ENCODE measurements at places on chromosomes 5 and 9.

- no peak for DNase-seq
Measured at GRCh38 chr9:126642839-126643238, 29.1 kb downstream of the LMX1B start.

- DNase-seq, result no peak
Measured at GRCh38 chr9:110835404-110835803, 166.8 kb downstream of the MUSK start.

DNA sequence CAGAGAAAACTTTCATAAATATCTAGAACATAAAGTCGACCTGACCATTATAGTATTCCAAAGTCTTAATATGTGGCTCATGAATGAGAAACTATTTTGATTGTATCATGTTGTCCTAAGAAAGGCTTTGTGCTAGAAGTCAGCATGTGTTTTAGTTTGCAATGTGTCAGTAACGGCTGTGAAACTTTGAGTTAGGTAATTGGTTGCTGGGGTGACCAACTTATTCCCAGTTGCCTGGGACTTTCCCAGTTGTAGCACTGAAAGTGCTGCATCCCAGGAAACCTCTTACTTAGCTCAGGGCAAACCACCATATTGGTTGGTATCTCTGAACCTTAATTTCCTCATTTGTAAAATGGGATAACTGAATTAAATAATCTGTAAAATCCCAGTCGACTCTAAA lies 114.6 kb upstream of the SLC12A2 start:
- DNase-seq, result no peak

DNA sequence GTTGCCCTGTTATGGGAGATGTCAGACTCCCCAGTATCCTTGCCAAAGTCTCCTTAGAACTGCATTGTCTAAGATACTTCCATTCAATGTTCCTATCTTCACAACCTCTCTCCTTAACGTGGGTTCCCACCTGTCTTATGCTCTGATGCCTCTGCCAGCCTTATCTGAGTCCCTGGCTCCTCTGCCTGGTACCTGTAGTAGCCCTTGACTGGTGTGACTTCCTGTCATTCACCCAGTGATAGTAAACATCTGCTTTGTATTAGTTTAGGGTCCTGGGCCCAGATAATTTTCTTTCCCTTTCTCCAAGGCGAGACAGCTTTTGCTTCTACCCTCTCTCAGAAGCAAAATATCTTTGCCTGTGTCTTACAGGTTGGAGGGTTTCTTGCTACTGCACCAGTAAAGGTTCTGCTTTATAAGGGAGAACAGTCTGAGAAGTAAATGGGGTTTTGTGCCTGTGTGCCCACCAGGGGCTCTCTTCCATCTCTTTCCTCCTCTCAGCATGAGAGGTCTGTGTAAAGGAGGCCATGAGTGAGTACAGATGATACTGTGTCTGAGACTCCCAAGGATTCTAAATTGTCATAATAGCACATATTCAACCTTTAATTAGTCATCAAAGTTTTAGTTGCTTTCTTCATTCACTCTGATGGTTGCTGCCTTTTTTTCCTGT lies 220.8 kb downstream of the PRR16 start:
- no peak for DNase-seq

- no peak for DNase-seq
Measured at GRCh38 chr5:33330992-33331391, 109.8 kb upstream of the TARS1 start.

GRCh38 chr5:133341296-133341695 lies 271.0 kb downstream of the FSTL4 start:
- no peak for DNase-seq

Data from NCI-H2081 treated with DMSO at 0.1 percent for 48 hours (cell line).